Large intestine (tissue), 12 donors: ENCODE measurements at places on chromosomes 6 and 20. TPM values are rescaled to one million over a fixed set of nuclear protein-coding genes. Genes with fewer than 3 reads are reported as not detected.

NPEPL1 gene
- 35.1 TPM for polyA plus RNA-seq

MYH7B gene
- 0.46 TPM for polyA plus RNA-seq

CALHM6 gene
- 7.8 TPM for polyA plus RNA-seq

DNA sequence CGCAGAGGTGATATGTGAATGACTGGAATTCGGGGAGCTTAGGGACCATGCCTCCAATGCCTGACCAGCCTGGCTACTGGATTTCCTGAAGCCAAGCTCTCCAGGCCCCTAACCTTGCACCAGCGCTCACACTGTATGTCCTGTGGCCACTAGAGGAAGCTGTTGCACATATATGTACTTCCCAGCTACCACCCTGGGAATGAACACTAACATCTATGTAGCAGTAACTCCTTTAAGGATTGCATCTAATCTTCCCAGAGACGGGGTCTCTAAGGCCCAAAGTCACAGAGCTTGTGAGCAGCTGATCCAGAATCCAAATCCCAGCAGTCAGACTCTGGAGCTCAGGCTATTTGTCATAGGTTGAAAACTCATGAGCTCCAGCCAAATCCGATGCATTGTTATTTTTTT lies 20.4 kb upstream of the BPIFB1 start:
- peak; percentile 43 for DNase-seq
- no peaks in the 10 kb centered on the region for H3K27me3 ChIP-seq
- no peaks in the 10 kb centered on the region for H3K4me1 ChIP-seq
- H3K27ac ChIP-seq, result no peak overlapping the region

DNA sequence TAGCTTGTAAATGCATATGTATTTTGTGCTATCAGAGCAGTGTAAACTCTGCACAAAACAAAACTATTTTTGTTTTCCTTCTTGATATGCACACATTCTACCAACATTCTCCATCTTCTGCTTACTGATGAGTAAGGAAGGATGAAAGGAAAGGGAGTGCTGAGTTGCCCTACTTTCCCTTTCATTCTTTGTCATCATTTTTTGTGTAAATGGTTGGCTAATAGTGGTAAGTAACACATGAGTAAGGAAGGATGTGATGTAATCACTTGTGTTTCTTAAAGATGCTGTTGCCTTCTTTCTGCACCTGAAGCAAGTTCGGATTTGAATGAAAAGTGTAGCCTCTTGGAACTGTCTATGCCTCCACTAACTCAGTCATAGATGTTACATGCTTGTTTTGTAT lies 4.6 kb upstream of the REV3L start:
- H3K27me3 ChIP-seq, result no peaks in the 10 kb centered on the region
- no peak overlapping the region for H3K4me3 ChIP-seq
- H3K4me1 ChIP-seq, result peaks cover 2% of the 10 kb centered on the region

DNA sequence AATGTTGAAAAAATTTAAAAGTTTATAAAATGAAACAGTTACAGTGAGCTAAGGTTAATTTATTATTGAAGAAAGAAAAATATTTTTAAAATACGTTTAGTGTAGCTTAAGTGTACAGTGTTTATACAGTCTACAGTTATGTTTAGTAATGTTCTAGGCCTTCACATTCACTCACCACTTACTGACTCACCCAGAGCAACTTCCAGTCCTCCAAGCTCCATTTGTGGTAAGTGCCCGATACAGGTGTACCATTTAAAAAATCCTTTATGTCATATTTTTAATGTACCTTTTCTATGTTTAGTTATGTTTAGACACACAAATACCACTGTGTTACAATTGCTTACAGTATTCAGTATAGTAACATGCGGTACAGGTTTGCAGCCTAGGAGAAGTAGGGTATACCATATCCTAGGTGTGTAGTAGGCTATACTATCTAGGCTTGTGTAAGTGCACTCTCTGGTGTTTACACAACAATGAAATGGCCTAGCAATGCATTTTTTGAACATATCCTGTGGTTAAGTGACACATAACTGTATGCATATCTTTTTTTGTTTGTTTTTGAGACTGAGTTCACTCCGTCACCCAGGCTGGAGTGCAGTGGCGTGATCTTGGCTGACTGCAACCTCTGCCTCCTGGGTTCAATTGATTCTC lies 26.3 kb downstream of the FLRT3 start:
- H3K4me3 ChIP-seq, result no peak overlapping the region
- H3K27ac ChIP-seq, result no peak overlapping the region
- no peaks in the 10 kb centered on the region for H3K27me3 ChIP-seq

DNA sequence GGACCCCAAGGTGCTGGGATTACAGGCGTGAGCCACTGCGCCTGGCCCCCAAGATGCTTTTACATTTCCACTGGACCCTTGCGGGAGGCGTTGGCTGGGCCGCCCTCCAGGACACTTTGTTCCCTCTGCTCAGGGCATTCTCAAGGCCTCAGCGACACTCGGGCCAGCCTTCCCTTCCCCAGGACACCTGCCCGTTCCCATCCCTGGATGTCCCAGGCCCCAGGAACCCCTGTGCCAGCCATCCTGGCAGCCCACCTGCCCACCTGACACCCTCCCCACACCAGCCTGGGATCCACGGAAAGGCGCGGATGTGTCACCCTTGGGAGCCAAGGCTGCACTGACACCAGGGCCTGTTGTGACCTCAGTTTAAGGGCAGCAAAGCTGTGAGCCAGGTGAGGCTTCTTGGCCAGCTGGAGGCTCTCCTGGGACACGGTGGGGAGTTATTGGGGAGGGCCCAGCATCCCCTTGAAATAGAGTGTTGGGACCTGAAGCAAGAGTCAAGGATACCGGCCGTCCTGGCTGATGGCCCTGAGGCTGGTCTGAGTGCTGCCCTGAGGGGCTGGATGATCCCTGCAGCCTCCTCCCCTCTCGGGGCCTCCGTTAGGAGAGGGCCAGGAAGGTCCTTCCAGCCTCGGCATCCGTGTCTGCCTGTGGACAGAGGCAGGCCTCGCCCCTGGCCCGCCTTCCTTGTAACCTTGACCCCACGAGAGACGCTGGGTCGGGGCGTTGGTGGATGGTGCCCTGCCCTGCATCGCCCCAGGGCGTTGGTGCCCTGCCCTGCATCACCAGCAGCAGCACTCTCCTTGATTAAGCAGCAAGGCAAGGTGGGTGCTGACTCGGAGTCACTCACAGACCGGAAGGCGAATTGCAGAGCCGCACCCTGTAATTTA lies 84.2 kb upstream of the BHLHE23 start:
- H3K27ac ChIP-seq, result no peak overlapping the region
- DNase-seq, result no peak
- H3K27me3 ChIP-seq, result peaks cover 10% of the 10 kb centered on the region
- H3K4me1 ChIP-seq, result no peaks in the 10 kb centered on the region

DNA sequence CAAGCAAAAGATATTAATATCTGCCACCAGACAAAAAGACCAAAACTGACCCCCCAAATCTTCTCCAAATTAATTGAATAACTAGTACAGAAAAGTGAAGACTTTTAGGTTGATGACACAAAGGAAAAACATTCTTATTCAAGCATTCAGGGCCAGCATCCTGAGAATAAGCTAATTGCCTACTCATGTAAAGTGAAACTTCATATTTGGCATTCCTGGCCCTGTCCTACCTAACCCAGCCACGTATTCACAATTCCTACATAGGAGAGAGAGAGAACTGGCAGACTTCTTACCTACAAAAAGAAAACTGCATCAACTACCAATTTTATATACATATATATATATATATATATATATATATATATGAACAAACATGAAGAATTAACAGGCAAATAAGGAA lies 4.9 kb upstream of the ASCC3 start:
- H3K36me3 ChIP-seq, result no peaks in the 10 kb centered on the region
- no peaks in the 10 kb centered on the region for H3K27me3 ChIP-seq
- H3K4me1 ChIP-seq, result peaks cover 8% of the 10 kb centered on the region
- H3K27ac ChIP-seq, result no peak overlapping the region
- no peak for DNase-seq

- peak overlapping the region; percentile 46 for H3K4me3 ChIP-seq
- peak; percentile 86 for DNase-seq
- H3K27me3 ChIP-seq, result peaks cover 85% of the 10 kb centered on the region
- H3K4me1 ChIP-seq, result peaks cover 10% of the 10 kb centered on the region
- peak overlapping the region; percentile 79 for H3K27ac ChIP-seq
- H3K36me3 ChIP-seq, result no peaks in the 10 kb centered on the region
Observed at GRCh38 chr20:40689943-40690835, 1.2 kb upstream of the MAFB start.

- H3K27me3 ChIP-seq, result no peaks in the 10 kb centered on the region
- H3K27ac ChIP-seq, result no peak overlapping the region
- no peaks in the 10 kb centered on the region for H3K36me3 ChIP-seq
- no peaks in the 10 kb centered on the region for H3K4me1 ChIP-seq
- no peak overlapping the region for H3K4me3 ChIP-seq
Observed at GRCh38 chr6:135128268-135128914, 52.7 kb upstream of the MYB start.

GRCh38 chr6:95545226-95545625 lies 32.1 kb upstream of the MANEA start:
- H3K4me3 ChIP-seq, result no peak overlapping the region
- H3K27ac ChIP-seq, result no peak overlapping the region
- no peaks in the 10 kb centered on the region for H3K27me3 ChIP-seq
- H3K36me3 ChIP-seq, result no peaks in the 10 kb centered on the region
- DNase-seq, result no peak

- DNase-seq, result no peak
- H3K4me3 ChIP-seq, result no peak overlapping the region
- no peaks in the 10 kb centered on the region for H3K36me3 ChIP-seq
- H3K4me1 ChIP-seq, result no peaks in the 10 kb centered on the region
- no peak overlapping the region for H3K27ac ChIP-seq
Observed at GRCh38 chr6:102793752-102794151, 1400.2 kb downstream of the GRIK2 start.

- H3K27me3 ChIP-seq, result no peaks in the 10 kb centered on the region
- H3K4me1 ChIP-seq, result no peaks in the 10 kb centered on the region
- no peak overlapping the region for H3K27ac ChIP-seq
- no peak for DNase-seq
Observed at GRCh38 chr6:138250053-138250452, 31.8 kb upstream of the PBOV1 start.

DNA sequence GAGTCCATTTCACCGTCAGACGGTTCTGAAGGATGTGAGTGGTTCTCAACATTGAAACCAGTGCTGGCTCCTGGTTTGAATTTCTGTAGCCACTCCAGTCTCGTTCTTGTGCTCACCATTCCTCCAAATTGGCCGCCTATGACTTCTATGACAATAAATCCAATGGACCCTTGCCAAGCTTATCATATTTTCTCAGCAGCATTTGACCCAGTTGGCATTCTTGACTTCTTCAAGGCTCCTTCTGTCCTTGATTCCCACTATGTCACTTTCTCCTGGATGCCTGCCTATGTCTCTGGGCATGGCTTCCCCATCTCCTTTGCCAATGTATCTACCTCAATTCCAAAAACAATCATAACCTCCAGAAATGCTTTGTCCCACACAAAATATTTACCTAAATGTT lies 756.0 kb upstream of the NRSN1 start:
- no peak overlapping the region for H3K27ac ChIP-seq
- no peaks in the 10 kb centered on the region for H3K4me1 ChIP-seq
- no peaks in the 10 kb centered on the region for H3K36me3 ChIP-seq
- H3K4me3 ChIP-seq, result no peak overlapping the region
- DNase-seq, result no peak

DNA sequence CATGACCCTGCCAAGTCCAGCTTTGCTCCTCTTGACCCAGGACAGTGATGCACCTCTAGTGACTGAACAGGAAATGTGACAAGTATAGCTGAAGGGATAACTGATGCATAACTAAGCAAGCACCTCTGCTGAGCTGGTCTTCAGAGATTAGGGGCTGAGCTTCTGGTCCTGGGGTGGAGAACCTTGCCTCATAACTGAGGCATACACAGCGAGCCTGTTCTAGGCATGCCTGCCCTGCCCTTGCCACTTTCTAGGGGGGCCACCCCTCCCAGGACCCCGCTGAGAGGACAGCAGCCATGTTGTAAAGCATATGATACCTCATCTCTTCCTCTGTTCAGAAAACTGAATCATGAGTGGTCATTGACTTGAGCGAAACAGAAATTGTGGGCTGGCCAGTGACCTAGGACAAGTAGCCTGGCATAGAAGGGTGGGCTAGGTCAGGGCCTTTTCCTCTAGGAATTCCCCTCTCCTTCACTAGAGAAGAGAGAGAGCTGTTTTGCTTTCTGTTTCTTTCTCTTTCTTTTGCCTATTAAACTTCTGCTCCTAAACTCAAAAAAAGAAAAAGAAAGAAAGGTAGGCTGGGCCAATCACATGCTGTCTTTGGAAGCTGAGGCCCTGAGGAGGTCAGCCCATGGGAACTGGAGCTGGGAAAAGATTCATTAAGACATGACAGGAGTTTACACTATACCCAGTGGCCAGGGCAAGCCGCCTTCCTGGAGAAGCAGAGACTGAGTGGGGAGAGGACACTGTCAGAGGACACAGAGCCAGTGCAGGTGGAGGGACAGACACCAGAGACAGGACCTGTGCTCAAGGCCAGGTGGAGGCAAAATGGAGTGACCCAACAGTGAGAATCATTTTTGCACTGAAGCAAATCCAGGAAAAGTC lies 23.1 kb downstream of the ALDH5A1 start:
- H3K27me3 ChIP-seq, result no peaks in the 10 kb centered on the region
- H3K36me3 ChIP-seq, result peaks cover 25% of the 10 kb centered on the region
- H3K4me3 ChIP-seq, result no peak overlapping the region
- H3K4me1 ChIP-seq, result no peaks in the 10 kb centered on the region
